NCI-H2029 treated with DMSO at 0.1 percent for 48 hours (cell line): ENCODE measurements at places on chromosomes 7 and 10.

DNA sequence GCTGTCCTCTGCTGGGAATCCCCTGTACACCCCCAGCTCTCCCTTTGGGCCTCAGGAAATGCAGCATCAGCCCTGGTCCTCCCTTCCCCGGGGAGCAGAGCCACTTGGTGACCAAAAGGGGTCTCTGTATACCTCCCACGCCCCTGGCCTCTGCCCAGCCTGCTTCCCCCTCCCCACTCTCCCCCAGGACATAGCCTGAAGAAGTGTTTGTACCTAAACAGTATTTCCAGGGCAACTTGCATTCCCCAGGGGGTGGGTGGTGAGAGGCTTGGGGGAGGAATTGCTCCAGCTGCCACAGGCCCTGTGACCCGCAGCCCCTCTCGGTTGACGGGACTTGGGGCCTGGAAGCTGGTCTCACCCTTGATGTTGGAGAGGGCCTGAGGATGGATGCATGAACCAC lies 39.3 kb downstream of the TMEM270 start:
- DNase-seq, result no peak

- no peak for DNase-seq
Observed at GRCh38 chr7:106881984-106882383, 16.9 kb downstream of the PIK3CG start.

DNA sequence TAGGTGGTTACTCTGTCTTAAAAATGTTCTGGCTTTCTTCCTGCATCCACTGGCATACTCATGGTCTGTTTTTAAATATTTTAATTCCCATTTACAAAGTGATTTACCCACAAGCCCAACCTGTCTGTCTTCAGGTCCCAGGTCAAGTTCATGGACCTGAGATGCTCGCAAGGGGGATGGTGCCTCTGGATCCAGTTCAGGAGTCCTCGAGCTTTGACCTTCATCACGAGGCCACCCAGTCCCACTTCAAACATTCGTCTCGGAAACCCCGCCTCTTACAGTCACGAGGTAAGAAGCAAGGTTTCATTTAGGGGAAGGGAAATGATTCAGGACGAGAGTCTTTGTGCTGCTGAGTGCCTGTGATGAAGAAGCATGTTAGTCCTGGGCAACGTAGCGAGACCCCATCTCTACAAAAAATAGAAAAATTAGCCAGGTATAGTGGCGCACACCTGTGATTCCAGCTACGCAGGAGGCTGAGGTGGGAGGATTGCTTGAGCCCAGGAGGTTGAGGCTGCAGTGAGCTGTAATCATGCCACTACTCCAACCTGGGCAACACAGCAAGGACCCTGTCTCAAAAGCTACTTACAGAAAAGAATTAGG lies 8.7 kb downstream of the ZKSCAN1 start:
- no peak for DNase-seq

DNA sequence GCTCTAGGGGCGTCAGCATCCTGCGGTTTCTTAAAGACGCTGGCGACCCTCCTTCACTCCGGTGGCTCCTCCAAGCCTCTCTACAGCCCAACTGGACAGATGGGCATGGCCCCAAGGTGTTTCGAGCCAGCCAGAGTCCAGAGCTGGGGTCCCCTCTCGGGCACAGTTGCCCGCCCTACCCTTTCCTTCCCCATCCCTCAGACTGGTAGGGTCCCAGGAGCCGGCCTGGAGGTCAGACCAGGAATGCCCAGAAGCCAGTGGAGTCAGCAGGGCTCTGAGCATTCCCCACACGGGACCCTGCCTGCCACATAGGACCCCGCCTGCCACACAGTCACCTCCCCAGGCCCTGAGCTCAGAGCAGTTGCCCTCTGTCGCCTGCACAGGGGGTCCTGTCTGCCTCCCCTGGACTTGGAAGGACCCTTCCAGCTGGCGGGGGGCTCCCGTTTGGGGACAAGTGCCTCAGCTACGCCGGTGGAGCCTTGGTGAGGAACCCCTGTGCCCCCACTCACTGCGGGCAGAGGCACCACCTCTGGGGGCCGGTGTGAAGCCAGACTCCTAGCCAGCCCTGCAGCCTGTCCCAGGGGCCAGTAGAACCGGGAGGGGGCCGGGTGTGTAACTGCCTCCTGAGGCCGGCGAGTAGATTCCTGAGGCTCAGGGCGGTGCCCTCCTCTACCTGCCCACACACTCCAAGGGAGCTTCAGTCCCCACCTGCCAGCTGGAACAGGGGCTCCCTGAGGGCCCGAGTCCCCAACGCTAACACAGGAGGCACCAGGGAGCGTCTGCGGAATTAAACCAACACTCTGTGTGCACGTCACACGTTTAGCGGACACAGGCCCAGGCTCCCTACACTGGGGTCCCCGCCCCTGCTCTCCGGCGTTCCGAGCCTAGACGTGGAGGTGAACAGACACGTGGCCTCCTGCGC lies 19.4 kb upstream of the PDGFA start:
- DNase-seq, result no peak

GRCh38 chr7:106089647-106090046 lies 22.5 kb downstream of the SYPL1 start:
- no peak for DNase-seq

DNA sequence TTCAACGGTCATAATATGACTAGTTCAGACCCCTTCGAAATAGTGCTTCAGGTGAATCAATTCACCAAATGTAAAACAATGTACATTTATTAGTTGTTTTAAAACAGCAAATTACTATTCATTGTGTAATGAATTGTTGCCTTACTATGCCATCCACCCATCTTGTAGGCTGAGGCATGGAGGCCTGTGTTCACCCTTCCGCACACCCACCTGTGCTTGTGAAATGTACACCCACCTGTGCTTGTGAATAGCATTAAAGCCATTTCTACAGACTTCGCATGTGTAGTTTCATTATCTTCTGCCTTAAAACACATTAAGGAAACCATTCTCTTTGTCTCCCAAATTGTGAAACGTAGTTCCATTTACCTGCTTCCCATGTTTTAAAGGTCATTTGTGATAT lies 16.8 kb downstream of the CLRN3 start:
- no peak for DNase-seq

DNA sequence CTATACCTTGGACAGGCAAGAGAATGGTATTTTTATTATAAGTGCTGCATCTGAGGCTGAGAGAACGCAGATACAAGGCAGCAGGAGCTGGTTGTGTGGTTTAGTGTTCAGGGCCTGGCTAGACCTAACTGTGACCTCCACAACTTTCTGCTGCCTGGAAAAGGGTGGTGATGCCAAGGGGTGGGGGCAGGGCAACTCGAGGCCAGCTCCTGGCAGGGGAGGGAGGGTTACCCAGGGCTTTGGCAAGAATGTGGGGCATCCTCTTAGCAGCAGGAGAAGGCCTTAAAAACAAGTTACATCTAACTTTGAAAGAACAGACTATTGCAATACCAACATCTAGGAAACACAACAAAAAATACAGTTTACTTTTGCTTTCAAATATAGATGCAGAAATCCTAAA lies 13.0 kb downstream of the MXI1 start:
- no peak for DNase-seq

- no peak for DNase-seq
Observed at GRCh38 chr10:124264271-124264670, 154.5 kb downstream of the OAT start.

DNA sequence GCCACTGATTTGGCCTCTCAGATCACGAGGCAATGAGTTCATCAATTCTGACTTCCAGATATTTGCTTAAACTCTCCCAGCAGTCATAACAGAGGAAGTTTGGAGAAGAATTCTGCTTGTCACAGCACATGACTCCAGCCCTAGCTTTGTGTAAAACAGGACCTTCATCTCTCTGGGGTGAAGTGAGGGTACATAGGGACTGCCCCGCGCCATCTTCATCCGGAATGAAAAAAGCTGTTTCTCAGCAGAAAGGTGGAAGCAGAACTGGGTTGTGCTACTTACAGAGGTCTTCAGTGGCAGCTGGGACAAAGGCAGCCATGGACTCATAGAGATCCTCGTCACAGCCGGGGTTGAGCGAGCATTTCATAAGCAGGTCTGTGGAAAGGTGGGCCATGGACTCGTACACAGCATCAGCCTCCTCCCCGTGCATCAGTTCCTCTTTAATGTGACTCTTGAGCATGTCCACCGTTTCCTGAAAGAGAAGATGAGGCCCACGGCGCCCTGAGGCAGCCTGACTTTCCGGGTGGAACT lies 58.4 kb upstream of the TM9SF3 start:
- DNase-seq, result no peak

- no peak for DNase-seq
Observed at GRCh38 chr7:41501006-41501405, 201.9 kb downstream of the INHBA start.

DNA sequence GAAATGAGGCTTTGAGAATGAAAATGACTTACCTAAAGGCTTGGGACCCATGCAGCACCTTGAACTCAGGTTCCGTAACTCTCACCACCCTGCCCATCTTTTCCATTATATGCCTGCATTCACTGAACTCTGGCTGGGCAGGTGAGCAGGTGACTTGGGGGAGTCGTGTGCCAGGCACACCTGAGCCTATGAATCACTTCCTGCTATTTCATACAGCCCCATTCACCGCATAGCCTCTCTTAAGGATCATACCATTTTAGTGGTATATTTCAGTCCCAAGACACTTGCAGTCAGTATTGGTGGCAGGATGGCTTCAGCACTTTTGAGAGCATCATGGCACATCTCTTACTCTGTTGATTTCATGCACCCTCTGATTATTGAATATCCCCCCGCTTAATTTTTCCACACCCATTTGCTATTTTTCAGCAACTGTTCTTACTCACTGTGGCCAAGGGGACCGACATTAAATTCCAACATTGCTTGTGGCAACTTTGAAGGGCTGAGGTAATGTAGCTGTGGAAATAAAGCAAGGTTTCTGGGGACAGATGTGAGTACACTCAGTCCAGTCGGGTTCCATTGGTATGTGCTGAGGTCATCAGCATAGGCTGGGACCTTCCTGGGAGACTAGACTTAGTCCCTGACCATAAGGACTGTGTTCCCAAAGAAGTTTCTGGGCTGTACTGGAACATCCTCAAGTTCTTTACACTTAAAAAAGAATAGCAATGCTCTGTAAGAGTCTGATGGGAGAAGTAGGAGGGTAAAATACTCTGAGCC lies 39.8 kb upstream of the ZNF438 start:
- no peak for DNase-seq

DNA sequence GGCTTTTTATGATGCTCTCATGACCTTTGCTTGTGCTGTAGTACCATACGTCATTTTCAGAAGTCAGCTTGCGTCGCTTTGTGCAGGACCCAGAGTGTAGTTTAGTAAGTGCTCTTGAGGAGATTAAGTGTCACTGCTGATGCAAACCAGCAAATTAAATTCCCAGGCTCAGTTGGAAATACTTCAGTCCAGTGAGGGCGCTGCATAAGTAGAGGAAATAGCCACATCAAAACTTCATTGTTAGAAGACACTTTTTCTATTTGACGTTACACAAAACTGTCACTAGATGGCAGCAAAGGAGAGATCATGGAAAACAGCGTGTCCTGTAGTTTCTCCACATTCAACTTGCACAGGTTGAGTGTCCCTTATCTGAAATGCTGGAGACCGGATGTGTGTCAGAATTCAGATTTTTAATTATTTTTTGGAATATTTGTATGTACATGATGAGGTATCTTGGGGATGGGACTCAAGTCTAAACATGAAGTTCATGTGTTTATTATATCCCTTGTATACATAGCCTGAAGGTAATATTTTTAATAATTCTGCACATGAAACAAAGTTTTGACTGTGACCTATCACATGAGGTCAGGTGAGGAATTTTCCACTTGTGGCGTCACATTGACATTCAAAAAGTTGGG lies 7.9 kb downstream of the ZNF22 start:
- peak; percentile 22 for DNase-seq

GRCh38 chr7:95925971-95926370 lies 153.6 kb downstream of the DYNC1I1 start:
- DNase-seq, result no peak

- no peak for DNase-seq
Observed at GRCh38 chr10:72243822-72244437, 27.9 kb upstream of the ASCC1 start.

- no peak for DNase-seq
Observed at GRCh38 chr10:89940076-89940475, 238.7 kb downstream of the KIF20B start.

DNA sequence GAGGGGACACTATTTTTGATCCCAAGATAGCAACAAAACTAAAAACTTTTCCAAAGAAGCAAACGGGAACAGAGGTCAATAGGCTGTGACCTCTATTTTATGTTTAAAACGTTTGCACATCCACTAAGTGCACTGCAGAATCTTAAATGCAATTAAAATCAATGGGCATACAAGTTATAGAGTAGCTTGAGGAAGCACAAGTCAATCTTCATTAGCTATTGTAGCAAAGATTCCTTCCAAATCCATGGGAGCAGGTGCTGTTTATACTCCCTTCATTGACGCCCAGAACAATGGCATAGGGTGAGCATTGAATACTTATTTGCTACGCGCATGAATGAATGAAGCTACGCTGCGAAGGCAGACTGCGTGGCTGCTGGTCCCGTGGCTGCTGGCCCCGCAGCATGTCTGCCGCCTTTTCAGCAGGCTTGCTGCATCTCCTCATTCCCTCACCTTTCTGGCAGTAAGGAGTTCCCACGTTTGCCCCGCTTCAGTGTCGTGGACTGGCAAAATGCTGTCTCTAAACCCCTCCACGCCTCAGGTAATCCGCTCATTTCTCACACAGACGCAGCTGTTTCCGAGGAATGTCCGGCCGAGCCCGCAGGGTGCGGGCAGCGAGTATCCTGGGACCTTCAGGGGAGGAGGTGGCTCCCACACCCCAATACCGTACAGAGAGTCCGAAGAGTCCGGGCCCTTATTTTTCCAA lies 754 bp upstream of the PHYHIPL start:
- no peak for DNase-seq

GRCh38 chr10:45152726-45153125 lies 152.0 kb downstream of the ZNF22 start:
- no peak for DNase-seq

DNA sequence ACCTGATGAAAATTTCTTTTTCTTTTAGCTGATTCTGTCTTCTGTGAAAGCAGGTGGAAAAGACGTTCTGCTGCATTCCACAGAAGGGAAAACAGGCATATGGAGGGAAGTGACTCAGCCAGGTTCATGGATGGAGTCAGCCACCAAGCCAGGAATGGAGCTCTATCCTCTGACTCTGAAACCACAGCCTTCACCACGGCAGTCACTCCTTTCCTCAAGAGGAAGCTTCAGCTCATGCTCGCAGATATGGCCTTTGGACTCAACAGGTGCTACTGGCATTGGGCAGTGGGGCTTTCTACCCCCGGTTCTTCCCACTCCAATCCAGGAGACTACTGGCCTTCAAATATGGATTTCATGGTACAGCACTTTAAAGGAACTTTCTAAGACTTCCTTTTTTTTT lies 11.5 kb upstream of the PLAU start:
- no peak for DNase-seq

DNA sequence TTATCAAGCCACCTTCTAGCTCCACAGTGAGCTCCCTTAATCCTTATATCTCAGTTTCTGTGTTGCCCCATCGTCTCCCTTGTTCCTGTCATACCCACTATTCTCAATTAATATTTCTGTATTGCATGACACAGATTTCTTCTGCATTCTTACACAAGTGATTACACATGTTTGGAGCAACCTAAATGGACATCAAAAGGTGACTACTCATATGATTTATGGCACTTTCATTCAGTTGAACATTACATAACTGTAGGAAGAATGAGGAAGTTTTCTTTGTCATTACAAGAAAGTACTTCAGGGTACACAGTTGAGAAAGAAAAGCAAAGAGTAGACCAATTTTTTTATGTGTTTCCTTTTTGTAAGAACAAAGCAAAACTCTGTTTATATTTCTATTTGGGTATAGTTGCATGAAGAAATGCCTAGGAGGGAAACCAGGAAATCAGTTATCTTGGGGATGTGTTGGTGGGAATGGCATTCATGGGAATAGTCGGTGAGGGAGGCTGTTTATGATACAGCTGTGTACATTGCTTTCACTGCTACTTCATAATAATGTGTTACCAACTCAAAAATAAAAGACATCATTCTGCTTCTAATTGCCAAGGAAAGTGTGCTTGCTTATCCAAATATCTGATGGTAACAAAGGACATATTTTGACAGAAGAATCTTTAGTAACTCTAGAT lies 23.6 kb upstream of the PRSS37 start:
- no peak for DNase-seq
